ENCODE measurements at places on chromosomes 5 and 9.

DNA sequence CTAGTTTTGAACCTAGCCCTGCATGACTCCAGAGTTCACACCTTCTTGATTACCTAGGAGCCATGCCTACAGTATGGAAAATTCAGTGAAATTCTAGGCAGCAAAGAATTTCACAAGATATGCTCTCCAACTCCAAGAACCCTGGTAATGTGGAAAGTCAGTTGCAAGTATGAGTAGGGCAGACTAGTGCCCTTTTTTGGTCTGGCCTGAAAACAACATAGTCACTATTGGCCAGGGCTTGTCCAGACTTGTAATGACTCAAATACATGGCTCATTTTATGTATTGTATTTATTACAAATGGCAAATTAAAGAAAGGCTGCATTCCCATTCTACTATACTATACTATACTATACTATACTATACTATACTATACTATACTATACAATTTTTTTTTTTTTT lies 160.4 kb downstream of the ESM1 start:
- DNase-seq, result no peak

DNA sequence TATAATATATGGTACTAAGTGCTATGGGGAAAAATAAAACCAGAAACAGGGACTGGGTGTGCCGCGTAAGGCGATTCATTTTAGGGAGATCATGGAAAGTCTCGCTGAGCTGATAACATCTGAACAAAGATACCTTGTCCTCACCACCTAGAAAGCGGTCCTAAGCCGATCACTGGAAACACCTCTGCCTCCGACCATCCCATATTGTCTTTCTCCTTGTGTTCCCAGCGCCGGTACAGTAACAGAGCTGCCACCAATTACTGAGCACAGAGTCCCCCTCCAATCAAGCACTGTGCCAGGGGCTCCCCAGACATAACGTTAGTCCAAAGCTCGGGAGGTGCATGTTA lies 704 bp downstream of the CCDC112 start:
- no peak for DNase-seq

DNA sequence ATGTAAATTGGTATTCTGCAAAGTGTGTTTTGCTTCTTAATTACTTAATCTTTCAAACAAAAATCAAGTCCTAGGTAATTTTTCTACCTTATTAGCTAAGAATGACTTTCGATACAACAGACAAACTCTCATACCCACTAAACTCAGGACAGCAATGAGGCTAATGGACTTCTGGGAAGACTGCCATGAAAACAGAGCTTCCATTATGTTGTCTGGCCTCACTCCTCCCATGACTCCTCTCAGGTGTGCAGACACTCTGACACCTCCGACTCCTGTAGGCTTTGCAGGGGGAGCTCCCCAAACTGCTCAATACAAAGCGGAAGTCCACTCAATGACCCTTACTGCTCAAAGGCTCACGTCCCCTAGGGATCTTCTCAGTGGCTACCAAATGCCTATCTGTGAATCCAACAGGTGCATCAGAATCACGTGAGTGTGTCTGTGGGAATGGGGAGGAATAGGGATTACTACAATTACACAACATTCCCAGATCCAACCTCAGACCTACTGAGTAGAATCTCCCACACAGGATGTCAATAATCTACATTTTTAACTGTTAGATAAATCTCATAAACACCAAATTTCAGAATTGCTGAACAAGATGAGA lies 289.9 kb downstream of the RAB3C start:
- DNase-seq, result no peak

GRCh38 chr5:125470280-125470902 lies 724.0 kb upstream of the ZNF608 start:
- DNase-seq, result no peak

DNA sequence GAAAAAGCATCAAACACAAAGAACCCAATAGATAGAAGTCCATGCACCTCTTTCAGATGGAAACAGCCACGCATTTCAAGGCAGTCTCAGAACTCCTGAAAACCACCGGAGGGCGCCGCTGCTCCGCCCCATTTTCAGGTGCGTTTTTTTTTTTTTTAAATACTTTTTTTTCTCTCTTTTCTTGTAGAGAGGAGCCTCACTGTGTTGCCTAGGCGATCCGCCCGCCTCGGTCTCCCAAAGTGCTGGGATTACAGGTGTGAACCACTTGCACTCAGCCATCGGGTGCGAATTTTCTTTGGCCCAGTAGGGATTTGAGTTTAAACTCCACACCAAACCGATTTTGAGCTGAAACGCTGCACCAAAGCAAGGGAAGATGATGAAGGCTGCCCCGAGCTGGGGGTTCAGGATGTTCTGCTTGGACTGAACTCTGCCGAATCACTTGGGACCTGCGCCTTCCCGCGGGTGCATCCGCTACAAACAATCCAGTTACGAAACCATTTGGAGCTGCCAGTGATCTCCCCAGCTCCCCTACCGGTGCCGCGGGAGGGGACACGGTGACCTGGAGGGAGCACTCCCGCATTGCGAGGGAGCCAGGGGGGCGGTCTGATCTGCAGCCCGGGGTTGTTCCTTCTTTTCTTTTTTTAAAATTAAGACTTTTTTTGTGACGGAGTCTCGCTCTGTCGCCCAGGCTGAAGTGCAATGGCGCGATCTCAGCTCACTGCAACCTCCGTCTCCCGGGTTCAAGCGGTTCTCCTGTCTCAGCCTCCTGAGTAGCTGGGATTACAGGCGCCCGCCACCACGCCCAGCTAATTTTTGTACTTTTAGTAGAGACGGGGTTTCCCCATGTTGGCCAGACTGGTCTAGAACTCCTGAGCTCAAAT lies 1.4 kb downstream of the PTGR1 start:
- DNase-seq, result peak; percentile 75

- no peak for DNase-seq
These were observed 139.3 kb upstream of the FBXL17 start for GRCh38 chr5:108521011-108521700.

DNA sequence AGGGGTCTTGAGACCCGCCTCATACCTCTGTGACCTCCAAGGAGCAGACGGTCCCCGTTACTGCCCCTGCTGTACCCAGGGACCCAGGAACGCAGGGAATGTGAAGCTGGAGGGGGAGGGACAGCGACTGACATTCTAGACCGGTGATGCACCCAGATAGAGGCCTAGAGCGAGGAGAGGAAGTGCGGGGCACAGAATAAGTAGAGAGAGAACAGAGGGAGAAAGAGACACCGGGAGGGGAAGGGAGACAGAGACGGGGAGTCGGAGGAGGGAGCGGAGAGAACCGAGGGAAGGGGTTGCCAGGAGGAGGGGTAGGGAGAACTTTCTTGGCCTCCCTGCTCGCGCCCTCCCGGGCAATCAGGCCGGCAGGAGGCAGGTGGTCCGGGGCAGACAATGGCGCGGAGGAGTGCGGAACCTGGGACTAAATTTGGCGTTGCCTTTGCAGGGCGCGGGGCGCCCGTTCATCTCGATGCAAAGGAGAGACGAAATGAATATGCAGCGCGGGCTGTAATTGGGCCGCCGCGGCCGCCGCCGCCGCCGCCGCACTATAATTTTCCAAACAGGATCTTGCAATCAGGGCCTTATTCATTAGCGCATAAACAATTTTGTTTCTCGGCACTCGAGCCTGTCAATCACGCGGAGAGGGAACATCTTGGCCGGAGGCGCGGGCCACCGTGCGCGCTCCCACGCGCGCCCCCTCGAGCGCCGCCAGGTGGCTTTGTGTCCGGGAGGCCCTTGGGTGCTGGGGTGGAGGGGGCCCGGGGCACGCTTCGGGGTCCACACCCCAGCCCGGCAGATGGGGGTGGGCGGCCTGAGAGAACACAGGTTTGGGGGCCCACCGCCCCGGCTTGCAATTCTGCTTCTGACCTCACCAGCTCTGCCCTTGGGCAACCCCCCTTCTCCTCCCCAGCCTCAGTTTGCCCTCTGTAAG lies 33.0 kb downstream of the NDUFA8 start:
- DNase-seq, result no peak

- DNase-seq, result no peak
These were observed 164.8 kb downstream of the DEPDC1B start for GRCh38 chr5:60535198-60535597.

GRCh38 chr5:123170061-123170460 lies 81.0 kb downstream of the PRDM6 start:
- no peak for DNase-seq

- no peak for DNase-seq
These were observed 9.1 kb downstream of the SLC22A5 start for GRCh38 chr5:132378580-132378979.

GRCh38 chr9:25813478-25813877 lies 135.2 kb upstream of the TUSC1 start:
- DNase-seq, result no peak

DNA sequence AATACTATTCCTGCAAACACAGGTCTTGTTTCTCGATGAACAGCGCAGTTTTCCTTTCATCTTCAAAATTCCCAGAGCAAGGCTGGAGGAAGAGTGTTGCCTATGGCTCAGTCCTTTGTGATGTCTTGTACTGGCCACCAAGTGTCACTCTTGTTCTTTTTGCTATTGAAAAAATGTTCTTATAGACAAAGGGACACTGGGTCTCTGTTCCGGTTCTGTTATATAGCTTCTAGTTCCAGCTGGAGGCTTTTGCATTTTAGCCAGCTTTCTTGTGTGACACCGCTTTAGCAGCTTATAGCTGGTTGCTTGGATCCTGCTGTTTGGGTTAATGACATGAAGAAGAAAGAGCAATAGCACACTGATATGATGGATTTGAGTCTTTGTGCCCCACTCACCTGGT lies 343.7 kb upstream of the KCNN2 start:
- DNase-seq, result no peak

DNA sequence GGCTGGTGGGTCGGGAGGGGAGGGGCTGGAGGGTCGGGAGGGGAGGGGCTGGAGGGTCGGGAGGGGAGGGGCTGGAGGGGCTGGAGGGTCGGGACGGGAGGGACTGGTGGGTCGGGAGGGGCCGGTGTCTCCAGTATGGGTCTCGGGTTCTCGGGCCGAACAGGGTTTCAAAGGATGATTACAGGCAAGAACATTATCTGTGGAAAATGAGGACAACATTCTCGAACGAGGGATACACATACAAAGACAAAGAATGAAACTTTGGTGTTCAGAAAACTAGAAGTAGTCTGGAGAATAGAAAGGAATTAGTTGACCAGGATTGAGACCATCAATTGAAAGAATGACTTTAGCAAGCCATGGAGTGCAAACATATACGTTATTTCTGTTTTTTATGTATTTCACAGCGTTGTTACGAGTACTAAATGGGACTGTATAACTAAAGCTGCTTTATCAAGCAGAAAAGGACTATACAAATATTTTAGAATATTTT lies 360 bp upstream of the ZCCHC10 start:
- DNase-seq, result no peak

DNA sequence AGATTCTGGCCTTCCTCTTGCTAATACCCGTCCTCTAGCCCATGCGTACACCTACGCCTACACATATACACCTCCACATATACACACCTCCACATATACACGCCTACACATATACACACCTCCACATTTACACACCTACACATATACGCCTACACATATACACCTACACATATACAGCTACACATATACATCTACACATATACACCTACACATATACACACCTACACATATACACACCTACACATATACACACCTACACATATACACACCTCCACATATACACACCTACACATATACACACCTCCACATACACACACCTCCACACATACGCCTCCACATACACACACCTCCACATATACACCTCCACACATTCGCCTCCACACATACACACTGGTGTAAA lies 27.2 kb downstream of the AK3 start:
- DNase-seq, result no peak

GRCh38 chr5:6849316-6850105 lies 136.3 kb downstream of the TENT4A start:
- DNase-seq, result no peak

DNA sequence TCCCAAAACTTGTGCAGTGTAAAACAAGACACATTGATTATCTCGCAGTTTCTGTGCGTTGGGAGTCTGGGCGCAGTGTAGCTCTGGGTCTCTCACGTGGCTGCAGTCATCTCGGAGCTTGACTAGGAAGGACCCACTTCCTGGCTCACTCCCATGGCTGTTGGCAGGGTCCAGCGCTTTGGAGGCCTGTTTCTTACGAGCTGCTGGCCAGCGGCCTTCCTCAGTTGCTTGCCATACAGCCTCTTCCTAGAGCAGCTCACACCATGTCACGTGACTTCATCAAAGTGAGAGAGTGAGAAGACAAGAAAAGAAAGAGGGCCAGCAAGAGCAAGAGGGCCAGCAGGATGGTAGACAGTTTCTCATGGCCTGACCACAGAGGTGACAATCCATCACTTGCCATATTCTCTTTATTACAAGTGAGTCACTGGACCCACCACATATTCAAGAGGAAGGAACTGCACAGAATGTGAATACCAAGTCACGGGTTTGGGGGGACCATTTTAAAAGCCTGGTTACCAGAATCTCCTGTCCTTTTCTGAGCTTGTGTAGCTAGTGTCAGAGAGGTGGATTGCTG lies 36.2 kb downstream of the MCCC2 start:
- DNase-seq, result no peak

GRCh38 chr9:96436063-96436455 lies 13.9 kb upstream of the HABP4 start:
- DNase-seq, result no peak

GRCh38 chr5:69295088-69295754 lies 37.4 kb downstream of the CCDC125 start:
- DNase-seq, result no peak

DNA sequence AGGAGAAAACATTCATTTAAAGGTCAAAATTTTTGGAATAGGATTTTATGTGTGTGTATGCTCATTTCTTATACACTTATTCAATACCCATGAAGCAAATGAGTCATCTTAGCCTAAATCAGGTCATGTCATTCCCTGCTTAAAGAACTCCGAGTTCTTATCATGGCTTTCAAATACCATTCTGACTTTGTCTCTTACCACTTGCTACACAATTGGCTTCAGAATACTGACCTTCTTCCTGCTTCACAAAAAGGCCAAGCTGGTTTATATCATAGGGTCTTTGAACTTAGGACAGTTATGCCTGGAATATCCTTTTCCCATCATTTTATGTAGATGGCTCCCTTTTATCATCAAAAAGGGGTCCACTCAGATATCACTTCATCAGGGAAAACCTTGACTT lies 652.2 kb upstream of the WWC1 start:
- DNase-seq, result no peak

DNA sequence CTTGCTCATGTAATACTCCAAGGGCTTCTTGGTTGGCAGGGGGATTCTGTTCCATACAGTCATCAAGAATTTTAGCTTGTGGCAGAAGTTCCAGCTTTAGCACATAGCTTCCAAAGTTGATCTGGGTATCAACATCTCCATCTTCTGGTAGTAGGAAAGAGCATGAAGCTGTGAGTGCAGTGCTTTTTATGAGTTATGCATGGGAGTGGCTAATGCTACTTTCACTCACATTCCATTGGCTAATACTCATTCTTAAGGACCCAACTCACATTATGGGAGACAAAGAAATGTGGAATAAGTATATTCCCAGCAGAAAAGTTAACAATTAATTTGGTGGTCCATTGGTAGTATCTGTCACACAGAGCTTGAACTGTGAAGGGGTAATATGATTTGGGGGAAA lies 194.2 kb upstream of the CHD1 start:
- DNase-seq, result no peak

- DNase-seq, result no peak
These were observed 413.6 kb downstream of the ENC1 start for GRCh38 chr5:74226716-74227485.

GRCh38 chr5:113320273-113320780 lies 114.5 kb downstream of the TSSK1B start:
- DNase-seq, result no peak

All from right forelimb (tissue), 1 donor.